ENCODE measurements at places on chromosomes 11 and 22.

DNA sequence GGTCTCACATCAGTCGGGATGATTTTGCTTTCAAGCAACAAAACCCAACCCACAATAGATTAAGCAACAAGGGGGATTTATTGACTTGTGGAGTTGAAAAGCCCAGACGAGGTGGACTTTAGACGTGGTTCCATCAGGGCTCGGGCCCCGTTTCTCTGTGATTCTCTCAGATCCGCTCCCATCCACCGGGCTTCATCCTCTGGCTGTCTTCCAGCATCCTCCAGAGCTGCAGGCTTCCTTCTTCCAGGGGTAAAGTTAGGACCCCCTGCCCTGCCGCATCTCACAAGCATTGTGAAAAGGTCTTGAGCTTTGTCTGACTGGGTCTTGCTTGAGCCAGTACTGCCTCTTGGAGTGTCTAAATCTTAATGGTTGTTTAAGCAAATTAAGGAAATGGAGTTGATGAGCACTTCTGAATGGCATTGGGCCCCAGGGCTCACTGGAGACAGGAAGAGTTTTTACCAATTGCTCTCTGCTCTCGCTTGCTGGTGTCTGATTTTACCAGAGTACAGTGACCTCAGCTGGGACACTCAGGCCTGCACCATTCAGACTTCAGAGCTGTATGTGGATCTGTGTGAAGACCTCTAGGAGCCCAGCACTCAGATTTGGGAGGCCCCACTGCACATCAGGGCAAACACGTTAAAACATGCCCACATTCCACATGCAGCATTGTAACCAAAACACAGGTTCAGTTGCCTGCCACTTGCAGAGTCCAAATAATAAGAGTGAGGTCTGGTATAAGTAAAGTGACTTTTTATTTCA is 13.5 kb upstream of the FTH1 start:
- DNase-seq, result no peak

- DNase-seq, result peak; percentile 83
These were observed 801 bp upstream of the TXNRD2 start for GRCh38 chr22:19942157-19943081.

GRCh38 chr11:130555251-130555841 is 106.9 kb downstream of the ADAMTS15 start:
- peak; percentile 72 for DNase-seq

DNA sequence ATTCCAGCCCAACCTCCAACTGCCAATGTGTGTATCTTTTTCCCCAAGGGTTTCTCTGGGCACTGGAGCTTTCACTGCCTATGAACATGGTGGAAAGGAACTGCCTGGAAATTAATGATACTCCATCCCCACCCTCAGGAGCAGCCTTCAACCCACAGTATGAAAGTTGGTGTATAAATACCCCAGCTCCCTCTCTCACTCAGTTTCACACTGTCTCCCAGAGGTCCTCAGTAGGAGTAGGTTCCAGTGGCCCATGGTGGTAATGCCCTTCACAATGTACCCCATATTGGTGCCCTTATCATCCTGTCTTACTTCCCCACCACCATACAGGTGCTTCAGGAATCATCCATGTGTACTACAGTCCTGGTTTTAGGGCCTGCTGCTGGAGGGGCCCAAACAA is 462.6 kb downstream of the MIAT start:
- DNase-seq, result no peak

DNA sequence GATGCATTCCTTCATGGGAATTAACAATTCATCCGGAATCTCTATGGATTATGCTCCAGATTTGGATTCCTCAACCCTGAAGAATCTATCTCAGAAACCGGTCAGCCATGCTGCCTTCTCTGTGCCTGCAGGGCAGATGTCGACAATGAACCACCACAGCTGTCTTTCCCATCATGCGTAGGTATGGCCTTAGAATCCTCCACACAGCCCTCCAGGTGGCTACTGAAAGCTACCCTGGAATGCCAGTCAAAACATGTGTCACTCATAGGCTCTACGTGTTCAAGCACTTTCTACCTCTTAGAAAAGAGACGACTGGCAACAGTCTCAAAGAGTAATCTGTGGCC is 19.4 kb downstream of the MAML2 start:
- no peak for DNase-seq

- peak; percentile 94 for DNase-seq
These were observed 35.6 kb upstream of the TPBGL start for GRCh38 chr11:75204685-75205563.

Measured in AG20443 (cell line).